ENCODE measurements at places on chromosomes 3 and 15.

DNA sequence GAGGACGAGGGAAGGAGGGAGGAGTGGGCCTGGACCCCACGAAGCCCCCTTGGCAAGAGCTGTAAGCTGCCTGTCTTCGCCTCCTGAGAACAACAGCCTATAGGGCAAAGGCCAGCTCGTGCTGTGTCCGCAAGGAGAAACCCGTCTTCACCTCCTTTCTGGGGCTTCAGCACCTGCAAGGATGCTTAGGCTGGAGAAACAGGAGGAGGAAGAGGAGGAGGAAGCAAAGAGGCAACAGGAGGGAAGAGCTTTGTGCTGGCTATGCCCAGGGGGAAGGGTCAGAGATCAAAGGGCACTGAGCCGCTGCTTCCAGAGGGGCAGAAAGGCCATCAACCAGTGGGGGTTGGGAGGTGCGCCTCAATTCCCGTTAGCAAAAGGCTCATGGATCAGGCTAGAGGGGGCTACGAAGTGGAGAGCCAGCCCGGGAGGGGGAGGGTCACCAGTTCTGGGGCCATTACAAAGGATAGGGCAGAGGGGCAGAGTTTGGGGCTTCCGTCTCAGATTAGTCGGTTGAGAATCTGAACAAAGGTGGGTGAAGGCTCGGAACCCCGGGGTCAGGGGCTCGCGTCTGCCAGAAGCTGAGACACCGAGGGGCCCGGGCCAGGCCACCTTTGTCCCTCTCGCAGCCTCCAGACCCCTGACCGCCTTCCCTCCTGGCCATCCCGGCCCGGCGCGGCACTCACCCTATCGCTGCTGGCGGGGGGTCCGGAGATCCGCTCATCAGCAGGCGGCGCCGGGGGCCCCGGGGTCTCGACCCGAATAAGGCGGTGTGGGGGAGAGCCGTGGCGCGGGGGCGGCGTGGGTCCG, 792 bp downstream of the SHF start:
- no peak for DNase-seq

DNA sequence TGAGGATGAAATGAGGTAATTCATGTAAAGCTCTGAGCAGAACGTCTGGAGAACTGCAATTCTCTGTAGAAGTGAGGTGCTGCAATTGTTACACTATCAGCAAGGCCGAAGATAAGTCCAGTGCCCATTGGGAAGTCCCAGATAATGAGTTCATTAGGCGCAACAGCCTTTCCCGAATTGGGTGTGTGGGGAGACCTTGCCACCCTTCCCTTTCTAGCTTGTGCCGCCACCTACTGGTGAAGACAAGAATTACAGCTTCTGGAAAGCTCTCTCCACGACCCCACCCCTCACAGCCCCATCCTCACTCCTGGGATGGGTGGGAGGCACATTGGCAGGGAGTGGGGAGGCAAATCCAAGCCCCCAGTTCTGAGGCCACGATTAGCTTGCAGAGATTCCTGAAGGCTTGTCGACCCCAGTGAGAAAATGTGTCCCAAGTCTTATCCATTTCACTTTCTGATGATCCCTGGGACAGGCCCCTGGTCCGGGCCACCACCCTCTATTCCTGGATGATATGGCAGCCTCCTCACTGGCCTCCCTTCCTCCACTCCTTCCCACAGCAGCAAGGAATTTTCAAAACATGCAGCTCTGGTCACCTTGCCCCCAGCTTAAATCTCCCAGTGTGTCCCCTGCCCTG, 36.4 kb downstream of the FAM3D start:
- peak; percentile 43 for DNase-seq

GRCh38 chr3:149376718-149377407, 586 bp downstream of the TM4SF1 start:
- DNase-seq = no peak

DNA sequence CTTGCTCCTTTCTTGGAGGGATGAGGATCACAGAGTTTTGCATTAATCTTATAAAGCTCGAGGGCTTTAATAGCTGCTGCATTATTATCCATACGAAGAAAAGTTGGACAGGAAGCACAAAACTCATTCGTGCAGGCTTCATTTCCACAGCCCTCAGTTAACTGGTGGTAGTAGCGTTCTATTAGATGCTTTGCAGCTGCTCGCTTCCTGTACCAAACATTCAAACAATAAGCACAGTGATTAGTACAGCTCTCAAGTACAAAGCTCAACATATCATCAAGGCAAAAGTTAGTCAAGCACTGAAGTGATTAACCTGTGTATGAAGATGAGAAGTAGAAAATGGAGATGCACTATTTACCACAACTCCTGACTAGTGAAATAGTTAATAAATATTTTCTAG, 63.3 kb downstream of the UBE3A start:
- DNase-seq = no peak

GRCh38 chr3:38453913-38454177, 155 bp downstream of the ACVR2B start:
- no peak for DNase-seq

DNA sequence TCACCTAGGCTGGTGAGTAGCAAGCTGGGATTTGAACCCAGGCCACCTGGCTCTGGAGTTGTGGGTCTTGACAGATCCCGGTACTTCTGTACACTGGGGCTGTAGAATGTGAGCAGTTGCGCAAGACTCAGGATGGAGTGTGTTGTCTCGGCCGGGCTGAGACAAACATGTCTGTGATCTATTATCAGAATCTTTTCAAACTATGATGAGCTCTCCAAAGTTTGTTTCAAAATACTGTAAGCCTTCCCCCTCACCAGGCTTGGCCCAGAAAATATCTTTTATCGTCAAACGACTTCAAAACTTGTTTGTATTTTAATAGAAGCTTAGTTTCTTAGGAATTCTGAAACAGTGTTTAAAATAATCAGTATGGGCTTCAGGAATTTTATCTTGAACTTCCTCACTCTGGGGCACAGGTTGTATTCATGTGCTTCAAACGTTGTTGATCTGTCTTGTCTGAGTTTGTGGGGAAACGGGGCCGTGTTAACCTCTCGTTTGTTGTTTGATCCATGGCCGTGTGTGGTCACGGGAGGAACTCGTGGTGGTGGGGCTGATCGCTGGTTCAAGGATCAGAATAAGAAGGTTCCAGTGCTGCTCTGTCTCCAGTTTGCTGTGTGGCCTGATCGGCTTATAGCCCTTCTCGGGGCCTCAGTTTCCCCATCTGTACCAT, 40.3 kb upstream of the TFRC start:
- DNase-seq = no peak

DNA sequence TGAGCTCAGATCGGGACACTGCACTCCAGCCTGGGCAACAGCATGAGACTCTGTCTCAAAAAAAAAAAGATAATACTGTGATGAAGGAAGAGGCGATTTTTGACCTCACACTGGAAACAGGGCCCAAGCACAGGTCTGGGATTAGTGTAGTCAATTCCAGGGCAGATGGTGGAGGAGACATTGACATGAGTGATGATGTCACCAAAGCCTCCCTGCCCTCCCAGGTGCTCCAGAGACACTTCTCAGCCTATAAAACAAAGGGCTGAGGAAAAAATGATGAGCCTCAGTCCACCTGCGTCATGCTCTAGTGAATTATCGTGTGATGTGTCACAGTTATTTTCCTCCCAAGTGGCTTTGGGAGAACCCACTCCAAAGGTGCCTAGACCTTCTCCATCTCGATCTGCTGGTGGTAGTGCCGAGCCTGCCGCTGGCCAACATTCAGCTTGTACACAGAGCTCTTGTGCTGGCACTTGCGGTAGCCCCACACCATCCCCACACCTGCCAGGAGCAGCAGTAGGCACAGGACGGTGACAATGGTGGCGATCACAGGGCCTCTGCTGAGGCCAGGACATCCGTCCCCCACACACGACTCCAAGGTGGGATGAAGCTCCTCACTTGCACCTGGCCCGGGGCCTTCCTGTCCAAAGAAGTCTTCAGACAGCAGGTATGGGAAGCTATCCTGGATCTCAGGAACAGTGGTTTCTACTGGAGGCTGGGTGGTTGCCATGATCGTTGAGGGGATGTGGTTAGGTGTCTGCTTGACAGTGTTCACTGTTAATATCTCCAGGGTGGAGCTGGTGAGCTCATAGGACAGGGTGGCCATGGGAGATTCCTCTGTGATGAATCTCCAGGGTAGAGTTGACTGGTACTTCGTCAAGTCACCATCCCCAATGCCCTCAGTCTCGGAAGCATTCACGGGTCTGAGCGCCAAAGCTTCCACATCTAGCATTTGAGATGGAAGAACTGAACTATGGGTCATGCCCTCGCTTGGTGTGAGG, 38.8 kb downstream of the CRTAP start:
- no peak for DNase-seq

DNA sequence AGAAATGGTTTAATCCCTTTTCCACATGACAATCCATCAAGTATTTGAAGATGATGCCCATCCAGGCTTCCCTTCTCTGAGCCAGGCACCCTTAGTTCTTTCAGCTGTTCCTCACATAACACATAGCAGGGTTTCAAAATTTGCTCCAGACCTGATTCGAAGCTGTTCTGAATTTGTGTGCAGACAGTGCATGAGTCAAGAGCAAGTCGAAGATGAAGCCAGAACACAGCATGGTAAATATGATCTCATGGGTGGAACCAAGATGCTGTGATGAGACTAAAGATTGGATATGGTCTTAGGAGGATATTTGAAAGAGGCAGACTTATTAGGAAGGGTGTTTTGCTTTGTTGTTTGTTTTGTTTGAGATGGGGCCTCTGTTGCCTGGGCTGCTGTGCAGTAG, 32.6 kb upstream of the PDE8A start:
- DNase-seq = no peak

GRCh38 chr3:125078951-125079674, 23.3 kb upstream of the HEG1 start:
- DNase-seq = no peak

- DNase-seq = no peak
Observed at GRCh38 chr3:39780352-39780751, 29.1 kb upstream of the MYRIP start.

- DNase-seq = no peak
Observed at GRCh38 chr15:76285241-76285825, 25.9 kb downstream of the ETFA start.

- no peak for DNase-seq
Observed at GRCh38 chr3:21345382-21345976, 405.5 kb downstream of the ZNF385D start.

DNA sequence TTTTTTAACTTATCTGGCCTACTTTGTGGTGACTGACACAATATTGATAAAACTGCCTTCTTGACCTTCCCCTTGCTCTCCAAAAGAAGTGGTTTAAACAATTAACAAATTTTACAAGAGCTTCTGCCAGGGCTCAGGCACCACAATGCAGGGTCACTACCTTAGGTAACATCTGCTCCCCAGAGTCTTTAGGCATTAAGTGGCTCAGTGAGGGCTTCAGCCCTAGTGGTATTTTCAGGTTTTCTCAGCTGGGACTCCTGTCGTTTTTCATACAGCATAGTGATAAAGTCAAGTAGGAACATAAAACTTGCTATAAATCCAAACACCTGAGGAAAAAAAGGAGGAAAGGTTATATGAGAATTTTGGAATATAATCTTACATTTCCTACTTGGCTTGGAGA, 18.9 kb downstream of the CMTM6 start:
- DNase-seq = no peak

- DNase-seq = no peak
Observed at GRCh38 chr3:55059027-55059629, 131.3 kb upstream of the LRTM1 start.

GRCh38 chr15:51620122-51620521, 2.4 kb downstream of the DMXL2 start:
- no peak for DNase-seq

- no peak for DNase-seq
Observed at GRCh38 chr3:37969596-37970100, 20.9 kb upstream of the VILL start.

- no peak for DNase-seq
Observed at GRCh38 chr3:136929977-136930670, 27.7 kb upstream of the IL20RB start.

GRCh38 chr3:106725566-106725965, 651.7 kb upstream of the CCDC54 start:
- DNase-seq = no peak
